Activated T-cell treated with anti-CD3 and anti-CD28 coated beads for 4 hours (primary cell): ENCODE measurements at places on chromosomes 13 and 19.

DNA sequence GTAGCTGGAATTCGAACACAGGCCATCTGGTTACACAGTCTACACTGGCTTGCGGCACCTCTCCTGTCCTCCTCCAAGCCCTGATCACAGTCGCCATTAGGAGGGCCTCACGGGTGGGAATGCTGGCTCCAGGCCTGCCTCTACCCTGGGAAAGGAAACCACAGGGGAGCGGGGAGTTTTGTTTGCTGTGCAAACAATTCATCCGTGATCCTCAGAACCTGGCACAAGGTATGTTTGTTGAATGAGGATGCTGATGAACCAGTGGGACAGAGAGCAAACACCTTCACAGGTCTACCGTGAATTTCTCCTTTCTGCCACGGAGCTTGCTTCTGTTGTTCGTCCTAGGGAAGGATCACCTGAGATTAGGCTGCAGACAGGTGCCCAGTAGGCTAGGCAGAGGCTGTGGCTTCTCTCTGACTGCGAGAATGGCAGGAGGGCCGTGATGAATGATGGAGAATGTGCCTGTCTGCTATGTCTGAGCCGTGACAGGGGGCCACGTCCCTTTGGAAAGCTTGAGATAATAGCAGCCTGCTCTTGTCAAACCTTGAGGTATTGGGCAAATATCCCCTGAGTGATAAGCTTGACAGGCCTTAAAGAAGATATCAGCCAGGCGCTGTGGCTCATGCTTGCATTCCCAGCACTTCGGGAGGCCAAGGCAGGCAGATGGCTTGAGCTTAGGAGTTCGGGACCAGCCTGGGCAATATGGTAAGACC lies 36.7 kb downstream of the PIN1 start:
- no peak for DNase-seq

DNA sequence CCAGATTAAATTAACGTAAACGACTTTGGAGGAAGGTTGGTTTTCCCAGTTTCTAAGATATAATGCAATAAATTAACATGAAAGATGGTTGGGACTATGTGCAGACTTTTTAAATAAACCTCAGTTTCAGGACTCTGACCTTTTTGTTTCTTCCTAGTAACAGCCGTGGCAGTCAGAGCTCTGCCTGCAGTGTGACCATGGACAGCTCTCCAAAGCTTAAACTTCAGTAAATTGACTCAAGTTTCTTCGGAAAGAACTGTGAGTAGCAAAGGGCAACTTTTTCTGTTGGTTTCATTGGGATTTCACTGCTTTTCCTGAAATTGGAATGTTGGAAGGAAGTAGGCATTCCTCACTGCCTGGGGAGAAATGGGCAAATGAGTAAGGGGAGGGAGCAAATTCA lies 4.1 kb downstream of the USP29 start:
- DNase-seq = no peak

DNA sequence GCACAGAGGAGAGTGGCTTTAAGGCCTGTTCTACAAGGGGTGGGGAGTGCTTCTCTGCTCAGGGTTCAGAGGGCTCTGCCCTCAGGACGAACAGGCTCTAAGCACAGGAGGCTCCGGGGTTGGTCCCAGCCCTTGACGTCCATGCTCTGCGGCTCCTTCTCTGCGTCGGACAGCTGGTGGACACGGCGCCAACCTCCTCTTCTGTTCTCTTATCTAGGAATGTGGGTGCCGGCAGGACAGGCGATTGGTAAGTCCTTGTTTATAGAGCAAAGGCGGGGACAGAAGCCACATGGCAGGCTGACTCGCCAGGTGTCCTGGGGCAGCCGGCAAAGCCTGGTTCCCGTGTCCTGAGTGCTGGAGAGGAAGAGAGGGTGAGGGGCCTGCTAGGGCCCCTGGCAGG lies 8.4 kb upstream of the RPS15 start:
- DNase-seq = no peak

- no peak for DNase-seq
These were observed 3.2 kb downstream of the PDS5B start for GRCh38 chr13:32589471-32589870.

- DNase-seq = no peak
These were observed 45.1 kb downstream of the EPSTI1 start for GRCh38 chr13:42946927-42947326.
